ENCODE measurements at places on chromosomes 7 and 10.

- no peak for DNase-seq
Measured at GRCh38 chr7:23298141-23298881, 828 bp upstream of the MALSU1 start.

- DNase-seq, result no peak
Measured at GRCh38 chr7:4269086-4269485, 413.0 kb upstream of the FOXK1 start.

GRCh38 chr10:77943121-77943901 is 16.8 kb upstream of the DLG5 start:
- no peak for DNase-seq

- no peak for DNase-seq
Measured at GRCh38 chr10:68095153-68095552, 14.1 kb upstream of the MYPN start.
